Lower lobe of right lung (tissue), 2 donors: ENCODE measurements at places on chromosomes 6 and 20. TPM values are rescaled to one million over a fixed set of nuclear protein-coding genes. Genes with fewer than 3 reads are reported as not detected.

- H3K36me3 ChIP-seq, result no peaks in the 10 kb centered on the region
- peaks cover 19% of the 10 kb centered on the region for H3K4me1 ChIP-seq
These were observed 118.0 kb downstream of the OPRM1 start for GRCh38 chr6:154157082-154157481.

The LY6G6D gene
- total RNA-seq, result not detected

- no peak overlapping the region for H3K4me3 ChIP-seq
- DNase-seq, result peak; percentile 59
- H3K4me1 ChIP-seq, result peaks cover 6% of the 10 kb centered on the region
- H3K27ac ChIP-seq, result no peak overlapping the region
These were observed 5.3 kb upstream of the TCP11 start for GRCh38 chr6:35146453-35146852.

DNA sequence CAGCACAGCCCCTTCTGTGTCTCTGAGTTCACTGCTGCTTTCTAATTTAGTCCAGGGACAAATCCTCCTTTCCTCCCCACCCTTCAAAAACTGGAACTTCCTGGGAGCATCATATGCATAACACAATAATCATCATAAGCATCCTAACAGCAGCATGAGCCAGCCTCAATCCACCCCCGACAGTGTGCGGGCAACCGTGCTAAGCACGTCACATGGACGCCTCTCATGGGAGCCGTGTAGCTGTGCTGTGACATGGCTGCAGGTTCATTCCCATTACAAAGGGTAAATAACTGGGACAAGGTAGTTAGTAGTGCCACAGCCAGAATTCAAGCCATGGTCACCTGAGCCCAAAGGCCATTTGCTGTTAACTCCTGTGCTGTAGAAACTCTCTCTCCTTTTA lies 24.5 kb upstream of the ULBP3 start:
- no peak for DNase-seq
- no peaks in the 10 kb centered on the region for H3K36me3 ChIP-seq
- no peak overlapping the region for H3K4me3 ChIP-seq
- no peak overlapping the region for H3K27ac ChIP-seq
- no peaks in the 10 kb centered on the region for H3K4me1 ChIP-seq

The GJE1 gene
- total RNA-seq, result not detected

DNA sequence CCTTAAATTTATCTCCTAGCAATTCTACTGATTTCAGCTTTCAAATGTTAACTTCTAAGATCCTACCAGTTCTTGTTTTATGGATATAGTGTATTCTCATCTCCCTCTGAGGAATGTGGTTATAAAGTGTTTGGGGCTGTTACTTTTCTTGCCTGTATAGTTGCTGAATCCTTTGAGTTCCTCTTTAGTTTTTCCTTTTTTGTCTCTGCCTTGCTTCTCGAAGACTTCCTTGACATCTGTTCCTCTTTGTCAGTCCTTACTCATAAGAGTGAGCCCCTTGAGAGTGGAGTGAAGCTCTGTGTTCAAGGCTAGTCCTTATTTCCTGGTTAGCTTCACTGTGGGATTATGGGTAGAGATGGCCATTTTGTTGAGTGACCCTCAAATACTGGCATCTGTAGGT lies 84.6 kb downstream of the ELOVL4 start:
- H3K4me3 ChIP-seq, result no peak overlapping the region
- H3K4me1 ChIP-seq, result no peaks in the 10 kb centered on the region
- no peaks in the 10 kb centered on the region for H3K36me3 ChIP-seq
- H3K27ac ChIP-seq, result no peak overlapping the region
- DNase-seq, result no peak
- H3K27me3 ChIP-seq, result no peaks in the 10 kb centered on the region

GRCh38 chr6:113564371-113565171 lies 292.6 kb upstream of the MARCKS start:
- H3K36me3 ChIP-seq, result no peaks in the 10 kb centered on the region
- peaks cover 5% of the 10 kb centered on the region for H3K4me1 ChIP-seq
- peak overlapping the region; percentile 9 for H3K4me3 ChIP-seq
- DNase-seq, result peak; percentile 62
- no peaks in the 10 kb centered on the region for H3K27me3 ChIP-seq

GRCh38 chr6:157813750-157814455 lies 9.1 kb upstream of the SNX9 start:
- H3K27me3 ChIP-seq, result no peaks in the 10 kb centered on the region
- H3K4me3 ChIP-seq, result no peak overlapping the region
- no peak for DNase-seq
- H3K36me3 ChIP-seq, result no peaks in the 10 kb centered on the region
- H3K4me1 ChIP-seq, result peaks cover 5% of the 10 kb centered on the region

The PBOV1 gene
- total RNA-seq, result not detected

GRCh38 chr6:15374119-15374518 lies 128.2 kb downstream of the JARID2 start:
- peaks cover 6% of the 10 kb centered on the region for H3K36me3 ChIP-seq
- DNase-seq, result no peak
- no peak overlapping the region for H3K4me3 ChIP-seq
- H3K27me3 ChIP-seq, result no peaks in the 10 kb centered on the region
- no peak overlapping the region for H3K27ac ChIP-seq

The CENPW gene
- total RNA-seq, result 7.1 TPM

DNA sequence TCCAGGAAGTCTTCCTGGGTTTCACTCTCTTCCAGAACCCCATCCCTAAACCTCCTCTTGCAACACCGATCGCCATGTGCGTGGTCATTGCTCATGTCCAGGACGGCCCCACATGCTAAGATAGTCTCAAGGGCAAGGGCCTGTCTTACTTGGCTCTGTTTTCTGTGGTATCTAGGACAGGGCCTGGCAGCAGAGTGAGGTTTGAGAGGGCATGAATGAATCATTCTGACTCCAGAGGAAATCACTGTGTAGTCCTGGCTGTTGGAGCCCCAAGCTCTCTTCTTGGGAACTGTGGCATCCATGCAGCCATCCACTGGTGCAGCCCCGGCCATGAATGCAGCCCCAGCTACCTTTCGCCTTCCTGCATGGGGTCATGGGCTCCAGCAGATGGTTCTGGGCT lies 12.4 kb downstream of the SIRPA start:
- H3K4me1 ChIP-seq, result peaks cover 3% of the 10 kb centered on the region
- H3K27me3 ChIP-seq, result peaks cover 5% of the 10 kb centered on the region
- H3K27ac ChIP-seq, result no peak overlapping the region
- H3K4me3 ChIP-seq, result no peak overlapping the region

DNA sequence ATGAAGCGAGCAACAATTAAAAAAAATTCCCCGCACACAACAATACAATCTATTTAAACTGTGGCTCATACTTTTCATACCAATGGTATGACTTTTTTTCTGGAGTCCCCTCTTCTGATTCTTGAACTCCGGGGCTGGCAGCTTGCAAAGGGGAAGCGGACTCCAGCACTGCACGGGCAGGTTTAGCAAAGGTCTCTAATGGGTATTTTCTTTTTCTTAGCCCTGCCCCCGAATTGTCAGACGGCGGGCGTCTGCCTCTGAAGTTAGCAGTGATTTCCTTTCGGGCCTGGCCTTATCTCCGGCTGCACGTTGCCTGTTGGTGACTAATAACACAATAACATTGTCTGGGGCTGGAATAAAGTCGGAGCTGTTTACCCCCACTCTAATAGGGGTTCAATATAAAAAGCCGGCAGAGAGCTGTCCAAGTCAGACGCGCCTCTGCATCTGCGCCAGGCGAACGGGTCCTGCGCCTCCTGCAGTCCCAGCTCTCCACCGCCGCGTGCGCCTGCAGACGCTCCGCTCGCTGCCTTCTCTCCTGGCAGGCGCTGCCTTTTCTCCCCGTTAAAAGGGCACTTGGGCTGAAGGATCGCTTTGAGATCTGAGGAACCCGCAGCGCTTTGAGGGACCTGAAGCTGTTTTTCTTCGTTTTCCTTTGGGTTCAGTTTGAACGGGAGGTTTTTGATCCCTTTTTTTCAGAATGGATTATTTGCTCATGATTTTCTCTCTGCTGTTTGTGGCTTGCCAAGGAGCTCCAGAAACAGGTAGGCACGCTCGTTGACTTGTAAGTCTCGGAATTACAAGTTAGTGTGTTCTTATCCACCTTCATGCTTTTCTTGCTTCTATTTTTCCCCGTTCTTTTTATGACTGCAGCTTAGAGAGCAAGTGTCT lies at the start of gene EDN1:
EDN1 (plus strand) TSS at position 429 of the 888 bp plus-strand sequence; CDS start at position 698, 269 bp downstream.
- H3K4me3 ChIP-seq, result peak within 1 kb of the TSS; percentile 56
- H3K36me3 ChIP-seq, result peaks cover 9% of the 10 kb centered on the region
- DNase-seq, result peak; percentile 89

The TREM1 gene
- total RNA-seq, result 160 TPM

DNA sequence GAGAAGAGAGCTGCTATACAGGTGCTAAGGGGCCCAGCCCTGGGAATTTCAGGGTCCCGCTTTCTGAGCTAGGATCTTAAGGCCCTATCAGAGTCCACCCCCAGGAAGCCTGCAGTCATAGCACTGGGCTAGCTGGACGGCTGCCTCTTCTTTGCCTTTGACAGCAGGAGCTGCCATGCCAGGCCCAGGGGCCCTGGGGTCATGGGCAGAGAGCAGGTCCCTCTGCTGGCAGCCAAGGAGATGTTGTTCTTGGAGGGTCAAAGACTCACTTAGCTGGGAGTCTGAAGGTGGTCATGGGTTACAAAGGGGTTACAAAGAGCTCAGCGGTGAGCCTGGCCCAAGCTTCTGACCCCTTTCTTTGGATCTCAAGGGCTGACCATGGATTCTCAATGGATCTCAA lies 52.7 kb downstream of the RPP21 start:
- no peaks in the 10 kb centered on the region for H3K36me3 ChIP-seq
- no peak overlapping the region for H3K4me3 ChIP-seq
- DNase-seq, result no peak
- H3K27me3 ChIP-seq, result peaks cover 34% of the 10 kb centered on the region

GRCh38 chr20:59515013-59515905 lies 89.1 kb upstream of the PHACTR3 start:
- H3K27me3 ChIP-seq, result peaks cover 42% of the 10 kb centered on the region
- DNase-seq, result peak; percentile 70
- no peaks in the 10 kb centered on the region for H3K4me1 ChIP-seq

- peaks cover 97% of the 10 kb centered on the region for H3K4me1 ChIP-seq
- H3K4me3 ChIP-seq, result no peak overlapping the region
- no peaks in the 10 kb centered on the region for H3K36me3 ChIP-seq
- no peaks in the 10 kb centered on the region for H3K27me3 ChIP-seq
These were observed 10.3 kb downstream of the KCNK5 start for GRCh38 chr6:39218868-39219567.

- no peaks in the 10 kb centered on the region for H3K36me3 ChIP-seq
- H3K27ac ChIP-seq, result no peak overlapping the region
- no peak overlapping the region for H3K4me3 ChIP-seq
- DNase-seq, result no peak
- no peaks in the 10 kb centered on the region for H3K27me3 ChIP-seq
- H3K4me1 ChIP-seq, result no peaks in the 10 kb centered on the region
These were observed 40.6 kb upstream of the NFATC2 start for GRCh38 chr20:51583073-51583472.

The WASF1 gene
- 4.3 TPM for total RNA-seq

GRCh38 chr6:107237992-107238660 lies 122.8 kb upstream of the BEND3 start:
- H3K4me1 ChIP-seq, result peaks cover 7% of the 10 kb centered on the region
- no peak for DNase-seq
- H3K27me3 ChIP-seq, result no peaks in the 10 kb centered on the region
- H3K4me3 ChIP-seq, result no peak overlapping the region
- H3K36me3 ChIP-seq, result no peaks in the 10 kb centered on the region
- no peak overlapping the region for H3K27ac ChIP-seq

GRCh38 chr20:16970776-16971175 lies 222.6 kb downstream of the OTOR start:
- no peak for DNase-seq
- H3K4me1 ChIP-seq, result no peaks in the 10 kb centered on the region
- no peaks in the 10 kb centered on the region for H3K27me3 ChIP-seq
- H3K4me3 ChIP-seq, result no peak overlapping the region

- no peaks in the 10 kb centered on the region for H3K4me1 ChIP-seq
- no peaks in the 10 kb centered on the region for H3K27me3 ChIP-seq
- no peak overlapping the region for H3K4me3 ChIP-seq
- H3K27ac ChIP-seq, result no peak overlapping the region
- no peak for DNase-seq
- H3K36me3 ChIP-seq, result no peaks in the 10 kb centered on the region
These were observed 31.3 kb downstream of the PPP1R3G start for GRCh38 chr6:5116243-5116991.

GRCh38 chr6:71289802-71290175 lies 1.2 kb downstream of the OGFRL1 start:
- H3K4me1 ChIP-seq, result peaks cover 36% of the 10 kb centered on the region
- H3K4me3 ChIP-seq, result peak overlapping the region; percentile 71
- peak overlapping the region; percentile 88 for H3K27ac ChIP-seq
- no peak for DNase-seq

The TXNDC5 gene
- total RNA-seq, result 98.3 TPM

The DEF6 gene
- total RNA-seq, result 21.5 TPM

DNA sequence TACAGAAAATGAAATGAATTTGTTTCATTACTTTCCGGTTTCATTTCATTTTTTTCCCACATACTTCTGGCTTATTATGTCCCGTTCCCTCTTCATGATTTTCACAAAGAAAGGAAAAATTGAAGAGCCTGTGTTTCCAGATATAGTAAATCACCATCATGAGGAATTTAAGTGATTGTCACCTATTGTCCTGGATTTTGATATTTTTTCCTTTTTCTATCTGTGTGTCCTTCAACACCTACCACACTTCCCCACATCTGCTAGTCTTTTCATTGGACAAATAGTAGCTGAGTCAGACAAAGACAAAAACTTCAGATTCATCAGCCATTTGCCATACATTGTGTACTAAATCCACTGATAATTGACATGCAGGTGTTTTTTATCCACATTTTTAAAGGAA lies 258.2 kb upstream of the HSF2 start:
- no peaks in the 10 kb centered on the region for H3K27me3 ChIP-seq
- no peaks in the 10 kb centered on the region for H3K36me3 ChIP-seq
- DNase-seq, result no peak

DNA sequence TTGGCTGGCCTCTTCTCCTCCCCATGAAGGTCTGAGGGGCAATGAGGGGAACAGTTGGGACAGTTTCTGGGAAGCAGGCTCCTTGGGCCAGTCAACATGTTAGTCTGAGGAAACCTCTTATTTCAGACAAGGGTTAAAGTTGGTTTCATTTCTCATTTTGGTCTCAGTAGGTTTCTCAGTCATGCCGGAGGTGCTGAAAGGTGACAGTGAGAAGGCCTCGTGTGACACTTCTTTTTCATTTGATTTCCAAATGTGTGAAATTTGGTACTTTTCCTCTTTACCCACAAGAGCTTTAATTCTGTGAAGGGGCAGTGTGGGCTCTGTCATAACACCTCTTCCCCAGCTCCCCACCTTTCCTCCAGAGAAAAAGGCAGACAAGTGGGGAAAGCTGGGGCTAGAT lies 7.5 kb upstream of the GLP1R start:
- DNase-seq, result no peak
- H3K36me3 ChIP-seq, result no peaks in the 10 kb centered on the region
- H3K27ac ChIP-seq, result no peak overlapping the region
- H3K4me3 ChIP-seq, result no peak overlapping the region

The VGLL2 gene
- not detected for total RNA-seq

- H3K27me3 ChIP-seq, result peaks cover 7% of the 10 kb centered on the region
- H3K4me1 ChIP-seq, result peaks cover 27% of the 10 kb centered on the region
- no peak for DNase-seq
- H3K36me3 ChIP-seq, result no peaks in the 10 kb centered on the region
These were observed 2.5 kb downstream of the SCML4 start for GRCh38 chr6:107821591-107821990.

The SLC13A3 gene
- 2.0 TPM for total RNA-seq

DNA sequence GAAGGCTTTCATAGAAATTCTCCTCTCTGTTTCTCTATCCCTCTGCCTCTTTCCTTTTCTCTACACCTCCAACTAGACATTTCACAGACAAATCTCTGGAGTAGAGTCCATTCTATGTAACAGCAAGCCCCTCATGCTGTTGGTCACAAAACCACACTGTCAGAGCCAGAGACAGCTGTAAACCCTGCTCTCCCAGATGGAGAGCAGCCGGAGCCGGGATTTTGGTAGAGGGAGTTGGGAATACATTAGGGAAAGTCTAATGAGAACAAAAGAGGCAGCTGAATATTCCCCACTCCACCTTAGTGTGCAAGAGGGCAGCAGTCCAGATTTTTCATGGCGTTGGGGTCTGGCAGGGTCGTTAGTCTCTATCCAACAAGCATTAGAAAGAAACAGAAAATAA lies 68.3 kb upstream of the EDN1 start:
- no peak for DNase-seq
